ENCODE measurements at places on chromosomes 3 and 15.

- DNase-seq, result no peak
Measured at GRCh38 chr15:42731461-42731860, 5.5 kb downstream of the CDAN1 start.

DNA sequence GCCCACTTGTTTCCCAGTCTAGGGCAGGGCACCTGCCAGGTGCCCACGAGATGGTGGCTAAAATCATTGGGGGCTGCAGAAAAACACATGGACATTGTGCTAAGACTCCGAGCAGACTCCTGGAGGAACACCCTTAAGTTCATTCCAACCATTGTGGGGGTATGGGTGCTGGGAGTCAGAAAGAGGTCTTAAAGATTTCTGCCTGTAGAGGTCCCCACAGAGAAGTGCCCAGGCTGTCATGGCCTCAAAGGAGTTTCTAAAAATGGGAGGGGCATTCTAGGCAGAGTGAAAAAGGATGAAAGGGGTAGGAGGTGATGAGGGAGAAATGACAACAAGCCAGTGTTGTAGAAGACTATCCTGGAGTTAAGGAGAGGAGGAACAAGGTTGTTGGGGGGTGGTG is 17.1 kb downstream of the RBP1 start:
- DNase-seq, result no peak

DNA sequence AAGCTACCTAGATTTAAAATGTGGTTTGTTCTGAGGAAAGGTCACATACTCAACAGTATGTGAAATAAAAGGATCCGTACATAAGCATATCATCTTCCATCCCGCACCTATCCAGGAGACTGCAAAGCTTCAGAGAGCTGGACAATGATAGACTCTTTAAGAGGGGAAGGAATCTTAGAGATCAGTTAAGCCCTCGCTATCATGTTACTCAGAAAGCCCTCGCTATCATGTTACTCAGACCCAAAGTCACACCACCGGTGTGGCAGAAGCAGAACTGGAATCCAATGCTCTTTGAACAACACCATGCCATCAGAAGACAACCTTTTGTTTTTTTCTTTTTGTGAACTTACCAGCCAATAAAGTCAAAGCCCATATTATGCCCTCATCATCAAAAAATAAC is 5.8 kb downstream of the ANO10 start:
- DNase-seq, result no peak

GRCh38 chr3:66665021-66665695 is 164.3 kb upstream of the LRIG1 start:
- DNase-seq, result no peak

DNA sequence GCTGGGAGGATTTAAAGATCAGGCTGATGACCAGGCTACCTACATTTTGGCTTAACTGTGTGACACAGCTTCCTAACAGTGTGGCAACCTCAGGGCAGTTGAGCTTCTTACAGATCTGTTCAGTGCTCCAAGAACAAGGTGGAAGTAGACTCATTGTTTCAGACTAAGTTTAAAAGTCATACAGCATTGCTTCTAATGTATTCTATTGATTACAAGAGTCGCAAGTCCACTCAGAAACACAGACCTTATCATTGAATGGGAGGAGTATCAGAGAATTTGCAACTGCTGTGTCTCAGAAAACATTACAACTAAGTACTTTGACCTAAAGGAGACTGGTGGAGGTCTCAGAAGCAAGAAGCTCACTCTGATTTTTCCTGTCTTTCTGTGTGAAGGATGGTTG is 579.5 kb upstream of the TGFBR2 start:
- no peak for DNase-seq

DNA sequence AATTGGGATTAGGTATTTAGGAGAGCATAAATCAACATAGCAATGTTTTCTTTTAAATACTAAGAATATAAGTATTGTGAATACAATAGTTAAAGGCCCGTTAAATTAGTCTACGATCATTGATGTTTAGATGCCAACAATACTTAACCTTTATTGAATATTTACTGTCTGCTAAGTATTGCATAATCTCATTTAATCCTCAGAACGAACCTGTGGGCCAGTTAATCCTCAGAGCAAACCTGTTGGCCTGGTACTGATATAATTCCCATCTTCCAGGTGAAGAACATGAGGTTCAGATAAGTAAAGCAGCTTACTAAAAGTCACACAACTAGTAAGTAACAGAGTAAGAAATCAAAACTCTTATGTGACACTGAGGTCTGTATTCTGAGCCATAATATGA is 57.4 kb upstream of the ACKR4 start:
- no peak for DNase-seq

GRCh38 chr3:98777801-98778220 is 14.7 kb downstream of the ST3GAL6 start:
- no peak for DNase-seq

DNA sequence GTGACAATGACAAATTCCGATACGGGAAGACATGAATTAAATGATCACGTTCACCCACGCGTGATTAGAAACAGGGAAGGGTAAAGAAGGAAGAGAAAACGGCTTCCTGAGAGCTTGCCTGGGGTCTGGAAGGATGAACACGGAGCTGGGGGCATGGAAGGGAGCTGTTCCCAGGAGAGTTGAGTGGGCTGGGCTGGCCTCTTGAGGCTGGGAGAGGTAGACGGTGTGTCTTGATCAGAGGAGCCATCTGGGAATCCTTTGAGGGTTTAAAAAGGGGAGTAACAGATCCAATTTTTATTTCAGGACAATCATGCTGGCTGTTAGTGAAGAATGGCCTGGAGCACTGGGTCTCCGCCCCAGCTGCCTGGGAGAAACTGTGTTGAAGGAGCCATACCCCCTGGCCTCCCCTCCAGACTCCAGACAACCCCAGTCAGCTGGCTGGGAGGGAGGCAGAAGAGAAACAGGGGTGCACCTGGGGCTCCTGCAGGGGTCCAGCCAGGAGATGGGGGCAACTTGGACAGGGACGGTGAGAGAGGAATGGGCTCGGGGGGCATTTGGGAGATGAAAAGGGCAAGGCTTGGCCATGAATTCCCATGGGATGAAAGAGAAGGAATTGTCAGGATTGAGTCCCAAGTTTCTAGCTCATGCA is 53.6 kb upstream of the CGNL1 start:
- no peak for DNase-seq

GRCh38 chr3:146241523-146242240 is 9.2 kb downstream of the PLSCR4 start:
- no peak for DNase-seq

- DNase-seq, result no peak
Measured at GRCh38 chr15:50109076-50109987, 9.7 kb downstream of the ATP8B4 start.

GRCh38 chr3:38002291-38002876 is 11.8 kb downstream of the VILL start:
- DNase-seq, result no peak

- DNase-seq, result no peak
Measured at GRCh38 chr3:34382859-34383258, 584.4 kb downstream of the PDCD6IP start.

- no peak for DNase-seq
Measured at GRCh38 chr15:53457479-53457878, 302.0 kb downstream of the WDR72 start.

DNA sequence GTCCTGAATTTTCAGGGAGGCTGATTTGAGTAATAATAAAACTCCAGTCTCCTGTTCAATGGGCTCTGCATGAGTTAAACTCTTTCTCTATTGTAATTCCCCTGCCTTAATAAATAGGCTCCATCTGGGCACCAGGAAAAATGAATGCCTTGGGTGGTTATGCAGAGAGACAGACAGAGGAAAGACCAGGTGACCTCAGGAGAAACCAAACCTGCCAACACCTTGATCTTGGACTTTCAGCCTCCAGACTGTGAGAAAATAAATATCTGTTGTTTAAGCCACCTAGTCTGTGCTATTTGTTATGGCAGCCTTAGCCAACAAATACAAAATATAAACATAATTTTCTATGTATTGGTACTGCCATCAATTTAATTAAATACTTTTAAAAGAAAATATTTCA is 64.8 kb upstream of the RAP2B start:
- DNase-seq, result no peak

GRCh38 chr15:33424025-33424424 is 113.3 kb downstream of the RYR3 start:
- no peak for DNase-seq
